ENCODE measurements at places on chromosomes 5 and 9.

GRCh38 chr5:82772281-82772680 lies 304.9 kb downstream of the TMEM167A start:
- no peak for DNase-seq

- DNase-seq: no peak
Observed at GRCh38 chr9:76136986-76137385, 246.5 kb downstream of the PCSK5 start.

- DNase-seq: no peak
Observed at GRCh38 chr5:129760636-129761325, 12.9 kb downstream of the MINAR2 start.

GRCh38 chr5:72540759-72541438 lies 33.7 kb upstream of the ZNF366 start:
- DNase-seq: no peak

- DNase-seq: no peak
Observed at GRCh38 chr5:94431696-94432095, 186.7 kb downstream of the KIAA0825 start.

- DNase-seq: no peak
Observed at GRCh38 chr5:88826646-88827585, 56.1 kb downstream of the MEF2C start.

DNA sequence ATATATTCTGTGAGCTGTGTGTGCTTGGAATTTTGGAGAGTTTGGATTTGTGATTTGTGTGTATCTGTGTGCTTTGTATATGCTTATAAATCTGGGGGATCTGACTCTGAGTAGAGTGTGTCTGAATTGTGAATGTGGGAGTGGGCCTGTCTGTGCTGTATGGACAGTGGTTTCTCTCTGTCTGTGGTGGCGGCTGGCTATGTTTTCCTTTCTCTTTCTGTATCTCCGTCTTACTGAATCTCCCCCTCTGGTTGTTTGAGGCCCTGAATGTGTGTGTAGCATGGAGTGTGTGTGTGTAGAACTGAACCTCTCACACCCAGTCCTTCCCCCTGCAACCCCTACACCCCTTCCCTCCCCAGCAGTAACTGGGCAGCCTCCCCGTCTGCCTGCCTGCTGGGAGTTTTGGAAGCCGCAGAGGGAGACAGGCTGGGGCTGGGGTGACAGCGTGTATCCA lies 4.7 kb downstream of the CXXC5 start:
- no peak for DNase-seq

- DNase-seq: no peak
Observed at GRCh38 chr9:116673375-116673774, 13.7 kb upstream of the TRIM32 start.

GRCh38 chr5:157682257-157682656 lies 10.9 kb downstream of the C5orf52 start:
- DNase-seq: no peak

GRCh38 chr9:10168241-10168640 lies 444.6 kb downstream of the PTPRD start:
- DNase-seq: no peak

GRCh38 chr9:135939351-135940265 lies 21.6 kb downstream of the UBAC1 start:
- no peak for DNase-seq

DNA sequence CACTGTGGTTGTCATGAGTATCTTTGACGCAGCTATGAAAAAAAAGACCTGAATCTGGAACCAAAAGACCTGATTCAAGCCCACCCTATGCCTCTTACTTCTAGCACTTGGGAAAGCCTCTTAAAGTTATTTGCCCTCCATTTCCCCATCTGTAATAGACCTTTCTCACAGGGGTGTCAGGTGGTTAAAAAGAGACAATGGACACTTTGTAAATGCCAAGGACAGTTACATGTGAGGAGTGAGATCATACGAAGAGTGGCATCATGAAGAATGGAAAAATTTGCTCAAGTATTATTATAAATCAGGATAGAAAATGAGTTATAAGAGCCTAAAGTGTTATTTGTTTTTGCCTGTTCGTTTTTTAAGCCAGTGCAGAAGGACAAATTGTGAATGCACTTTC lies 46.5 kb downstream of the ACTL7B start:
- no peak for DNase-seq

DNA sequence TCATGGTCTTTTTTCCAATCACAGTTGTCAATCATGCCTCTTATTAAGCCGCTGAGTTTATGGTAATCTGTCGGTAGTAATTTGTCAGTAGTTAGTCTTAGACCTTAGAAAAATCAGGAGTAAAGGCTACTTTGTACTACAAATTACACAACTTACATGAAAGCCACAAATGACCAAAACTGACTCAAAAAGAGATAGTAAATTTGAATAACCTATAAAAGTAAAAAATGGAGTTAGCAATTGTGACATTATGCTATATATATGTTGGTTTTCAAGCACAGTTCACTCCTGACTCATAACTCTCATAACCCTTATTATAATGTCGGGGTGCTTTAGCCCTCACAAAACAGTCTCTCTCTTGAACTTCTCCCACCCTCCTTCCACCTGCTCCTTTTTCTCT lies 251.8 kb downstream of the ROR2 start:
- DNase-seq: no peak

- no peak for DNase-seq
Observed at GRCh38 chr5:170832241-170832640, 29.6 kb upstream of the RANBP17 start.

DNA sequence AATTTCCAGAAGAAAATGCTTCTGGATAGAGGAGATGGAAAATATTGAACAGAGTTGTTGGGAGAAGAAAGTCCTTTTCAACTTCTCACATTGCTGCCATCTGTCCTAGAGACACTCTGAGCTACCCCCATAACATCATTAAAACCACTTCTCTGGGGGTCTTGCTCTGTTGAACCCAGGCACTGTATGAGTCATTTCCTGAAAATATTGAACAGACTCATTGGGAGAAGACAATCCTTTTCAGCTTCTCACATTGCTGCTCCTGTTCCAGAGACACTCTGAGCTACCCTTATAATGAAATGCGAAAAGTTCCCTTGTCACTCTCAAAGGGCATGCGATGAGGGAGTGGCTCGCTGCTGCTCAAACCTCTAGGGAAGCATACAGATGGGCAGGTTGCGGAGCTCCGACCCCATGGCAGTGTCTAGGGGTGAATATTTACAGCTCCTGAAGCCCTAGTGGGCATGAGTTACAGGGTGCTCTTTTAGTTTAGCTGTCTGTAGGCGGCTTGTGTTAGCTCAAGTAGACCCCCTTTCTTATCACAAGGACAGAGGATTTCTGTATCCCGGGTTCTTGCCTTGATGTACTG lies 90.7 kb downstream of the CDKN2A start:
- DNase-seq: no peak

GRCh38 chr9:107594908-107595530 lies 105.5 kb upstream of the KLF4 start:
- no peak for DNase-seq

DNA sequence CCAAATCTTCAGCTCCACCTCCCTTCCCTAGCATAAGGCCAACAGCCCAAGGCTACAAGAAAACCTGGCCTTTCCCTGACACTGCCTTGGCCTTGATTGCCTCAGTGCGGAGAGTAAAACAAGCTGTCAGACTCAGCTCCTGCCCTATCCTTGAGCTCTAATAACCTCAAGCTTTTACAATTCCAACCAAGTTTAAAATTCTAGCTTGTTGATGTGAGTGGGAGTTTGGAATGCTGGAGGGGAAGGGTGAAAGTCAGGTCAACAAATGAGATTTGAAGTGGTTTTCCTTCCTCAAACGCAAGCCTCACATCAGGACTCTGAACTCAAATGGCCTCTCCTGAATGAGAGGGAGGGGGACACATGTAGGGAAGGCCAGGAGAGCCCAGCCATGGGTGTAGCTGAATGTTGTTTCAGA lies 197.0 kb upstream of the VLDLR start:
- no peak for DNase-seq

- no peak for DNase-seq
Observed at GRCh38 chr5:6248132-6248531, 130.2 kb downstream of the MED10 start.

DNA sequence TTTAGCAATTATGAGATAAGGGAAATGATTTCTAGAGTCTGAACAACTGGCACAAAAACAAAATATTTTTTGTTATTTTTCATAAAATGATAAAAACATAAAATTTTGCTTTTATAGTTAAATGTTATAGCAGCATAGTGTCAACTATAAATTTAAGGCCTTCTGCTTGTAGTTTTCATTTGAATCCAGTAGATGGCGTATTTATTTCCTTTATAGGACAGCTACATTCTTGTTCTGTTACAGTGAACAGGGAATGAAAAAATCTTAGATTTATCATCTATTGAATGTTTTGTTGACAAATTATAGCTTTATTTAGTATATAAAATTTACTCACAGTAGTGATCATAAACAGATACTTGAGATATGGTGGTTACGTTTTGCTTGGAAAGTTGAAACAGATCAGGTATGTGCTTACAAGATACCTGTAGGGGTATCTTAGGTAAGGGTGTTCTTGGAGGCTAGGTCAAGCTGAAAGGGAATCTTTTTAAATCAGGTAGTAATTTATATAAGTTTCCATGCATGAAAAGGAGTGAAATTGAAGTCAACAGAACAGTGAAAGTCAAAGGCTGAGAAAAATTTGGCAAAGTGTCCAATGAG lies 239.3 kb upstream of the GRIN3A start:
- DNase-seq: no peak

All from GM19239 (cell line).